Ecto neural progenitor cell (in vitro differentiated cells): ENCODE measurements at places on chromosomes 2 and 18.
A peak's percentile ranks its signal among the peaks of the same experiment; 100 is the strongest.

DNA sequence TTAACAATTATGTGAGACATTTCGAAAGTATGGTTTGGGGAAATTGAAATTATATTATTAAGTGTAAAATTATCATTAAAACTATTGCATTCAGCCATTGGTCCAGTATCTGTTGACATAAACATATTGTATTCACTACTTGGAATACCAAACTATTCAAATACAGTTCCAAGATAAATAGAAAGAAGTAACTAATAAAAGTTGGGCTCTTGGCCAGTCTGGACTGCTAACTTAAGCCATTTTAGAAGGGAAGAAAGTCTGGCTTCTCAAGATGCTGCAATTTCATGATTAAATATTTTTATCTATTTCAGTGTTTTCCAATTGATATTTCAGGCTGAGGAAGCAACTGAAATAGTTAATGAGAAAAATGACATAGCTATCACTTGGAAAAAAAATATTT lies 109.8 kb upstream of the CHRNA1 start:
- DNase-seq: no peak

DNA sequence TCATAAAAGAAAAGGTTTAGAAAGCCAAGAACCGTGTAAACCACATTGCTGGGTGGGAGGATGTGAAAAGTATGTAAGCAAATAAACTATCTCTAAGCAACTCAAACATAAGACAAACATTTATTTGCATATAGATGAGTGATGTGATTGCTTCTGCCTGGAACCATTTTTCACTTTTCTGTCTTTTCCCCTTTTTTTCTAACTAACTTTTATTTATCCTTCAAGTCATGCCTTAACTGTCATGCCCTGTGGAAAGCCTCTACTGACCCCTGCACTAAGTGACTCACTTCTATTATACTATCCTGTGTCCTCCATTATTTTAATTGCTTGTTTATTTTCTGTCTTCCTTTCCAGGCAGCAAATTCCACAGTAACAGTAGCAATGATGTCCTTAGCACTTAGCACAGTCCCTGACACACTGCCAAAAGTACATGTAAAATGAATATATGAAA lies 87.5 kb upstream of the CTAGE1 start:
- no peak for DNase-seq

- no peak for DNase-seq
Measured at GRCh38 chr2:105454801-105455485, 56.1 kb upstream of the FHL2 start.

DNA sequence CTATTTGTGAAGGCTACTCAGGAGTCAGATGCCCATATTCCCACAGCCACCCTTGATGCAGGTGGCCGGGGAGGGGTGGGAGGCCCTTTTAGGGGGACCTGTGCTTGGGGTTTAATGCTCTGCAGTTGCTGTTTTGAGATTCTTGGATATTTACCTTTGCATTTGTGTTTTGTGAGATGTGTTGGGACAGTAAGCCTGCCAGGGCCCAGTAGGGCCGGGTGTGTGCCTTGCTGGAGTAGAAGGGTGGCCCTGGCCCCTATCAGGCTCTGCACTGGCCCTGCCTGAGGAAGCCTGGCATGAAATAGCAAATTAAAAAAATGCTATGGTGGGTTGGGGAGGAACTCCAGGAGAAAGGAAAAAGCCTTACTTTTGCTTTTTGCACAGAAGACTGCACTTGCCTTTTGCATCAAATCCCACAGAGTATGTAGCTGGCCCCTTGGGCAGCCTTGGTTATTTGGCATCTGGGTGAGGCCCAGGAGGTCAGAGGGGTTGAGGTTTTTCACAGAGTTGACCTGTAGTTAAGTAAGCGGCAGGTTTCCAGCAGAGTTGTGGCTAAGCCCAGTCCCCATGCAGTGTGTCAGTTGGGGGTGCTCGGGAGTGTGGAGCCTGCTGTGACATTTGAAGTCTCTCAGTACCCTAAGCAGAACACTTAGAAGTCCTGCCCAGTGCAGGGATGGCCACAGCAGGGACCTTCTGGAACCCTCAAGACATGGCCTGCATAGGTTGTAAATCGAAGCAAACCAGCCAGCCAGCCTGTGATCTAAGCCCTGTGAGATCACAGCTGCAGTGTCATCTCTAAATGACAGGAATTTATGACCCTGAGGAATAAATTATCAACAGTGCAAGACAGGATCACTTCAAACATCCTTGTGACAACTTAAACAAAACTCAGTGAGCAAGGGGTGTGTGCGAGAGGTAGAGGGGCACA lies 68.8 kb downstream of the SH3RF3 start:
- DNase-seq: no peak

DNA sequence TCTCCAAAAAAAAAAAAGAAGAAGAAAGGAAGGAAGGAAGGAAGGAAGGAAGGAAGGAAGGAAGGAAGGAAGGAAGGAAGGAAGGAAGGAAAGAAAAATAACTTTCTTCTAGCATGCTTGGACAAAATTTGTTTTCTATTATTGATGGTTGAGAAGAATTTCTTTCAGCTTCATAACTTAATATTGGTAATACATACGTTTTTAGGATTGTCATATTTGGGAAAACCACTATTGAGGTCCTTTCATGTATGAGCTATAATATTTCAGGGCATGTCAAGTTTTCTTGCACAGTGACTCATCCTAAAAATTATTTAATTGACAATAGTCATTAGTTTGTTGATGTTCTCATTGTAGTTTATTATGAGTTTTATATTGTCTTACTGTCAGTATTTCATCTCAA lies 66.4 kb upstream of the PKDCC start:
- no peak for DNase-seq

DNA sequence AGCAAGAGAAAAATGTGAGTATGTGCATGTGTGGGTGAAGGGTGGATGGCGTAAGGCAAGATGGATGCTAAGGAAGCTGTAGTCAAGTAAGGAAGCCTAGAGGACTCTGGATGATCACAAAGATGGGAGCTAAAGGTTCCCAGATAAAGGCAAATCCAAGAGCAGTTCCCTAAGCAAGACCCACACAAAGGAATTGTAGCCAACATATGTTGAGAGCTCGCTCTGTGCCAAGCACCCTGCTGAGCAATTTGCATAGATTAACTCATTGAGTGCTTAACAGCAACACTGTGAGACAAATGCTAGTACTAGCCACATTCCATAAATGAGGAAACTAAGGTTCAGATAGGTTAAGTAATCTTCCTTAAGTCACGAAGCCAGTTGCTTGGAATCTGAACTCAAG lies 132.6 kb downstream of the C1D start:
- DNase-seq: no peak

DNA sequence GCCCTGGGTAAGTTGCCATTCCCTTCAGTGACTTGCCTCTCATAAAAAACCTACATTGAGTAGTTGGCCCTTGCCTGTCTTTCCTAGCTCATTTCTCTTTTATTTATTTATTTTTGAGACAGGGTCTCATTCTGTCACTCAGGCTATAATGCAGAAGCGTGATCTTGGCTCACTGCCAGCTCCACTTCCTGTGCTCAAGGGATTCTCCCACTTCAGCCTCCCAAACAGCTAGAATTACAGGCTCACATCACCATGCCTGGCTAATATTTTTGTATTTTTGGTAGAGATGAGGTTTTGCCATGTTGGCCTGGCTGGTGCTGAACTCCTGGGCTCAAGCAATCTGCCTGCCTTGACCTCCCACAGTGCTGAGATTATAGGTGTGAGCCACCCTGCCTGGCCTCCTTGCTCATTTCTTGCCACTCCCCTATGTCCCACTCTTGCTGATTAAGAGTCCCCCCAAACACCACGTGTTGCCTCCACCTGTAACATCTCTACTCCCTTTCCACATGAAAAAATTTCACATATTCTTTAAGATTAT lies 12.6 kb downstream of the EVA1A start:
- DNase-seq: no peak

- no peak for DNase-seq
Measured at GRCh38 chr18:78762753-78763152, 216.9 kb upstream of the SALL3 start.

DNA sequence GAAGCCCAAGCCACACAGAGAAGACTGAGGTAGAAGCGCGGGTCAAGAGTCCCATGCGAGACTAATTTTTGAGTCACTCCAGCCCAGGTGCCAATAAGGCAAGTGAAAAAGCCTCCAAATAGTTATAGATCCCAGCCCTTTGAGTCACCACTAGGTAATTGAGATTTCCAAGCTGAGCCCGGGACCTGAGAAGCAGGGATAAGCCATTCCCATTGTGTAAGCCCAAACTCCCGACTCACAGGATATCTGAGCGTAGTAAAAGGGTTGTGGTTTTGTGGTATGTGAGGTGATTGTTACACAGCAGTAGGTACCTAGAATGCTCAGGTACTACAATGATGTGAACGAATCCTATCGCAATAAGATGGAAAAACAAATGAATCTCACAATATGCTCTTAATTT lies 560.7 kb downstream of the DSC3 start:
- DNase-seq: no peak

- no peak for DNase-seq
Measured at GRCh38 chr2:193476171-193476800, 1281.6 kb upstream of the TMEFF2 start.

- DNase-seq: no peak
Measured at GRCh38 chr18:75218065-75218923, 7.7 kb downstream of the TSHZ1 start.

GRCh38 chr2:216279459-216279858 lies 92.8 kb downstream of the MARCHF4 start:
- no peak for DNase-seq

DNA sequence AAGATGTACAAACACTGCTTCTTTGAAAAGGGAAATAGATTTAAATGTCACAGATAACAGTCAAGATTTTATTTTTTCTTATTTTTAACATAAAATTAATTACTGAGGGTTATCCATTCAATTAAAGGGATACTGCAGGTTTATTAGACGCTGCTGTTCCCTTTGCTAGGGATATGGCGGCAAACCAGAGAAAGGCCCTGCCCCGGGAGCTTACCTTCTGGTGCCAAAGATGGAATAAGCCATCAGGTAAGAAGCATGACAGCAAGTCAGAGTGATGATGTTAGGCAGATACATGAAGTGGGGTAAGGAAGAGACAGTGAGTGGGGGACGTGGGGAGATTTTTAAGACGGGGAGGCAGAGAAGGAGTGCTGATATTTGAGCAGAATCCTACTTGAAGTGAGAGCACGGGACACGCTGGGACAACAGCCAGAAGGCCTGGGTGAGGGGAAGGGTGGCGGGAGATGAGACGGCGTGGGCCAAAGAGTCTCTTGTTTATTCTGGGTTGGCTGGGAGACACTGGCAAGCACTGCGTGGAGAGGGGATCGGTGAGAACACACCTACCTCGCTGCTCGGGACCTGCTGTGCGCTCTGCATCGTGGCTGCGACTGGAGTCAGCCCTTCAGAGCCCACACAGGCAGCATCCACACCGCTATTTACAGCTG lies 250.5 kb upstream of the TMEM200C start:
- no peak for DNase-seq

DNA sequence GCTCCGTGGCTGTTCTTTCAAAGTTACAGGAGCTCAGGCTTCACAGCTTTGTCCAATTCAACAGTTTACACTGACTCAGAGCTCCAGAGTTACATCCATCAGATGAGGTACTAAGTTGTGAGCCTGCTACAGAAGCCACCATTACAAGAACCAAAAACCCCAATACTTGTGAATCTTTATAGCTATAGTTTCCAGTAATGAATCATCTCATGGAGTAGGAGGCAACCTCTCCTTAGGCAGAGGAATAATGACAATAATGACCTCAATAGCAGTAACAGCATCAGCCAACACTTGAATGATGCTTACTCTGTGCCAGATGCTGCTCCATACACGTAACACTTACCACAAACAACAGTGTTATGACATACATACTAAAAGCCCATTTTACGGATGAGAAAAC lies 3.6 kb downstream of the ZC3H8 start:
- no peak for DNase-seq

DNA sequence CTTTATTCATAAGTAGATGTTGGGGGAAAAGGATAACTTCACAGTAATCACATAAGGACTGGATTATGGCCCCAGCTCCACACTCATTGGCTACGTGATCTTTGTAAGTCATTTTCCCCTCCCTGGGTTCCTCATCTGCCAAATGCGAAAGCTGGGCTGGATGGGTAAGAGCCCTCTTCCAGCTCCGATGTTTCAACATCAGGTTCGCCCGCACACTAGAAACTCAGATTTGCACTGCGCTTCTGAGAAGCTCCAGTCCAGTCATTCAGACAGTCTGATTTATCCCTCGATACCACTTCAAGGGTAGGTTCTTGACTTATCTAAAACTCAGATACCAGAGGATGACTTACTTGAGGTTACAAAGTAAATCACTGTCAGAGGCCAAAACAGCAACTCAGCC lies 31.0 kb upstream of the RMDN2 start:
- DNase-seq: no peak

DNA sequence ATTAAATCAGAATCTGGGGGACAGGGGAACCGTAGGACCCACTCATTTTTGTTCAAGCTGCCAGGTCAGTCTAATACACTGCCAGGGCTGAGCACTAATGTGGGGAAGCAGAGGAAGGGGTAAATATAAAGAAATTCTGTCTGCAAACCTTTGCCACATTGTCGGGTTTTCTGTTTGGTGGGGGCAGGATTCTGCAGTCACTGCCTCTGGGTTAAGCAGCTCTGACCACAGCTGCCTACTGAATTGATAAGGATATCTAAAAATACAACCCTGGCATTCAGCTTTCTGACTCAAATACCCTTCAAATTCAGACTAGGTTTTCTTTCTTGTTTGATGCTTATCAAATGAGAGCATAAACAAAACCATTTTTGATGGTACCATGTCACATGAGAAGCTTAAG lies 6.0 kb downstream of the DNER start:
- no peak for DNase-seq

DNA sequence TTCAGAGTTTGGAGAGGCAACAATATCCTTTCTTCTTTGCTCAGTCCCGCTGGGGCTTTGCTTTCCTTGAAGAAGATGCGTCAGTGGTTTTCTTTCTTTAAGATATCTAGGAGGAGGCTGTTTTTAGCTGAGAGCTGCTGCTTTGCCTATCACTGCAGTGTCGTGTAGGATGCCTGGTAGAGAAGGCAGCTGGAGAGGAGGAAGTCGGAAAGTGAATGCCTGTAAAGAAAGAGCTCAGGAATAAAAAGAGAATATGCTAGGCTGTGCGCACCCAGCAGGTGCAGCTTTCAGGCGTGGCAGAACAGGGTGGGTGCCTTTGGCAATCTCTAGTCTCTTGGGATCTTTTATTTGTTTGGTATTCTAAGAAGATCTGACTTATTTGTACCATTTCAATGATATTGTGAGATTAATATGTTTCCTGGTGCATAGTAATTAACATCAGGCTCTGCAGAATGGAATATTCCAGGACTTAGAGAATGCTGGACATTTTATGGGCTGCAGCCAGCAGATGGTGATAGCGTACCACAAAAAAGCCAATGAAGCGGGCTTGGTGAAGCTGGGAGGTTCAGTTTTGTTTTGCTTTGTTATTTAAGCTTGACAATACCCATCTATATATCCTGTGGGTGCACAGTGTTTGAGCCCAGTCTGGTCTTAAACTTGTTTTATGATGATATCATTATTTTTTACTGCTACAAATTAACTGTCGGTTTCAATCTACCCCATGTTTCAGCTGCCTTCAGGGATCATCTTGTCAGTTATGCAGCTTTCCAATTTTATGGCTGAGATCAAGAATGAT lies 34.9 kb downstream of the CAVIN2 start:
- peak; percentile 68 for DNase-seq

DNA sequence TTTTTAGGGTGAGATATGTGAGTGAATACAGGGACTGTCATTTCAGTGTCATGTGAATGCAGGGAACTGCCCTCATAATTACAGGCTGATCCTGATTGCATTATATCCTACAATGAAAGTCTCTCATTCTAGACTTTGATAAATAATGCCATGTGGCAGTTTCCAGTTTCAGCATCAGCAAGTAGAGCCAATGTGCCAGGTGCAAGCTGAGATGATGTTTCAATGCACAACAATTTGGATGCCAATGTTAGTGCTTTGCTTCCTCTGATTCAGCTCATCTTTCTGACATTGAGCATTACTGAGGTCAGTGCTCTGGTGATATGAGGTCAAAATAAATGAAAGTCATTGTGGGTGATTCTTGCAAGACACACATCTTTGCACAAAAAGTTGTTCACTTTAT lies 63.7 kb upstream of the TFPI start:
- DNase-seq: no peak
